ENCODE measurements at places on chromosomes 2 and 18.

- no peak for DNase-seq
Measured at GRCh38 chr2:128428415-128428814, 109.7 kb upstream of the HS6ST1 start.

DNA sequence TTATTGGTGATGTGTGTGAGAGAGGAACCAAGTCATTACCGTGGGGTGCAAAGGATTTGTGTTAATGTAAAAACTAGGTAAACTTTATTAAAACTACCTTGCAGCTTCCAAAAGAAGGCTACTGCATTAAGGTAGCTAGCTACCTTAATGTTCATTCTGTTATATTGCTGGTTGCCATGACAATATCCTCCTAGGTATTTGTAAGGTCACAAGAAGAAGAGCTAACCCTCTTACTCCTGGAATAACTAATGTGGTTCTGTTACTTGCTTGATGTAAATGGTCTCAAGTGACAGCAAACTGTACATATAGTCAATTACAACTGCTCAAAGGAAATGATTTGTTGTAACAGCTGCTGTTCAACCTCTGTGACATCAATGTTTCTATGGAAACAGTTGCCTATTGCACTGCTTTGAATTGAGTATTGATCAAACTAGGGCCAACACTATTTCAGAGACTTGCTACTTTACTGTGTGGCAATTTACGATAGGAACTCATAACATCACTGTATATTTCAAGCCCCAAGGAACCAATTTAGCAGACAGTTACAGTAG, 319.8 kb upstream of the HNRNPA3 start:
- no peak for DNase-seq

GRCh38 chr2:200658278-200658864, 72.6 kb downstream of the AOX1 start:
- DNase-seq = no peak

DNA sequence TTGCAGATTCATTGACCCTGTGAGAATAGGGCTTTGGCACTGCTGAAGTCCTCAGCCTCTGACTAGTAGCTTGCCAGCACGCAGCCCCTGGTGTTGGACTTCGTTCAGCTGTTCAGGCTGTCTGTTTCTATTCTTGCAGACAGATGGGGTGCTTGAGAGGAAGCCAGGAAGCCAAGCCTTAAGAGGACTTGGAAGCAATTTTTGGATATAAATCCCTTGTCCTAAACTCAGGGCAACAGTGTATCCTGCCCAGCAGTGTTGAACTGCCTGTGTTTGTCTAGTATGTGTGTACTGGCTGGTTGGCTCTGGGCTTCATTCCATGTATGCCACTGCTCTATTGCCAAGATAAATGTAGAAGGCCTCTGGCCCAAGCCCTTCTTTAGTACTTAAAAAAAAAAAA, 108.6 kb downstream of the COMMD1 start:
- no peak for DNase-seq

- no peak for DNase-seq
Measured at GRCh38 chr2:180000434-180000833, 6.7 kb downstream of the CWC22 start.

GRCh38 chr2:118973542-118973951, 31.6 kb downstream of the MARCO start:
- DNase-seq = no peak

DNA sequence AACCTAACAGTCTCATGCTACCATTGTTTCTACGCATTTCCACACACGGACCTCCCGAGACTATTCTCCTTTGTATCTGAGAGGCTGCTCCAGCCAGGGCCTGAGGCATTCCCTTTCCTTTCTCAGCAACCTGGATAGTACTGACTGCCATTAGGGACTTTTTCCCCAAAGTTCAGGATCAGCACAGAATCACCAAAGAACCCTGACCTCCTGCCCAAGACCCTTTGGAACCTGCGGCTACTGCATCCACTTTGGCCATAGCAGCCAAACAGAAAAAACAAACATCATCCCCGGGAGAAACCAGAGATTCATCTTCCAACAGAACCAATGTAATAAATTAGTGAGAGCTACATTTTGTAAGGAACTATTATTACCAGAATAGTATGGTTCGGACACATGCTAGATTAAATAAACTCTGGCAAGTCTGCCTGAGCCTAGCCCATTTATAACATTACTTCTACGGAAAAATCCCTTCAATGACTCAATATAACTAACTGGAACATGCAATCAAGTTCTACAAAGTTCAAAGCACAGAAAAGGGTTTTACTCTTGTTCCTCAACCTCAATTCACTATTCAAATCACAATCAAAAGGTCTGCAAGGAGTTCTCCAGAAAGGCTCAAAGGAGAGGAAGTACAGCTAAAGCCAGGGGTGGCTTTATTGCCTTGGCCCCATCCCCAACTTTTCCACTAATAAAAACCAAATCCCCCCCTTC, 51.8 kb downstream of the LPIN2 start:
- no peak for DNase-seq

DNA sequence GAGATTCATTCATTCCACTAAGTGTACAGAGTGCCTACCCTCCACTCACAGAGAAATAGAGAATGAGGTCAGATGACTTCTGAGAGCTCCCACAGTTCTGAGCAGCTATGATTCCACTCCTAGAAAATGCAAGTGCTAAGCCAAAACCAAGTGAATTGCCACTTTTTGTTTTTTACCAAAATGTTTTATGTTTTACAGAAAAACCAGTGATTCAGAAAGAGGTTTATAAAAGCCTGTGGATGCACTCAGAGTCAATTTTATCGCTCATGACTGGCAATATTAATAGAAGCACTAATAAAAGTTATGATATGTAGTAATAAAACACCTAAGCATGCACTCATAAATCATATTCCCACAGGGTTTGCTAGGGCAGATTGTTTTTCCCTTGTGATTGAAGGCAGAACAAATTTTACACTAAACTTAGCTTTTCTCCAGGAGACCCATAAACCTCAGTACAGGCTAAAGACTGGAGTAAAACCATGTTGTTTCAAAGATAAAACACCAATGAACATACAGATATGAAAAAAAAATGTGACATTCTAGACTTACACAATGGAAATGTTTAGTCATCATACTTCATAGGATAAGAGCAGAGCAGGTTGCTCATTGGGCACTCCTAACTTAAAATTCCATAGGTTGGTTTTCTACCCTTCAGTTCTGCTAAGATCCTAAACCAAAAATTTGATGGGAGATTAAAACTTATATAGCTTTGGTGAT, 67.5 kb downstream of the PDK1 start:
- DNase-seq = no peak

GRCh38 chr2:229779650-229780049, 65.3 kb upstream of the DNER start:
- DNase-seq = no peak

- DNase-seq = no peak
Measured at GRCh38 chr2:167451496-167452289, 563.4 kb downstream of the XIRP2 start.

DNA sequence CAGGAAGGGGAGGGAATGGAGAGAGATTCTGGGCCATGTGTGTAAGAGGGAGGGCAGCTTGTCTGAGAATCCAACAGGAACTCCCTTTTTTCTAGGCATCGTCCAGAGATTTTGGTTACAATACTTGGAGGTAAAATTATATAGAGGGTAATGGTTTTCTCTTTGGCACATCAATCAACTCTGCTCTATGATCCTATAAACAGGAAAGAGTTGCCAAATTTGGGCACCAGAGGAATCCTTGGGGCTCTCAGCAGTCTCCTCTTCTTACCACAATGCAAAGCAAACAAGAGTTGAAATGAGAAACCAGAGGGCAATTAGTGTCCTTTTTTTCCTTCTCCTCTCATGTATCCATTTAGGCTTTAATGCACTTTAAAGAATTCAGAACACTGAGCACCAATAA, 243.4 kb downstream of the SLC8A1 start:
- DNase-seq = no peak

GRCh38 chr2:128041561-128041960, 13.7 kb upstream of the SAP130 start:
- DNase-seq = no peak

DNA sequence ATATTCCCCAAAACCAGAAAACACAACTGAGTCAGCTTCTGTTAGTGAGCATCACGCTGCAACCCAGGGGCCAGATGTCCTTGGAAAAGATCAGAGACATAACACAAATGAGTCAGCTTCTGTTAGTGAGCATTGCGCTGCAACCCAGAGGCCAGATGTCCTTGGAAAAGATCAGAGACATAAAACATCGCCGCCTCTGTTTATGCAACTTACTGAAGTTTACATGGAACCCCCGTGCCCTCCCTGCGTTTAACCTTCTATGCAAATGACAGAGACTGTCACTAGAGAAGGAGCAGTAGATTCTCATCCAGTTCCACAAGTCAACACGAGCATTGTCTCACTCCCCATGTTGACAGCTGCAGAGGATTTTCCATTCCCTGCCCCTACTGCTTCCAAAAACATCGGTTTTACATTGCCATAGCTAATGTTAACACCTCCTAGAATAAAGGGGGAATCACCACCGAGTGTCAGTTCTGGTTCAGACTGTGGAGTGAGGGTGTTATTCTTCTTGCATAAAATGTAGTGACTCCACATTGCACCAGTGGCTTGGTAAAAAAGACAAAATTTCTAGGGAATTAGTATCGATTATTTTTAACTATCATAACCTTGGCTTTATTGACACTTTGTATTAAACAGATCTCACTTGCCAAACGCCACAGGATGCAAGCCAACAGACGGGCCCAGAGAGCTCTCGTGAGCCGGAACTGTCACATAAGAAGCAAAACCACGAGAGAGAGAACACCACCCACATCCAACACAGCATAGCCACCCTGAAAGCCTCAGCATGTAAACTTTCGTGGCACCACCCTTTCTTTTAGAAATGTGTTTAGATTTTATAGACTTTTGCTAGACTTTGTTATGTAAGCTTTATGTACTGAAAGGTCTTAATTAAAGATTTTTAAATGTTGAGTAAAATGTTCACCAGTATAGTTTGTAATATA, 87.7 kb downstream of the SH3YL1 start:
- peak; percentile 69 for DNase-seq

DNA sequence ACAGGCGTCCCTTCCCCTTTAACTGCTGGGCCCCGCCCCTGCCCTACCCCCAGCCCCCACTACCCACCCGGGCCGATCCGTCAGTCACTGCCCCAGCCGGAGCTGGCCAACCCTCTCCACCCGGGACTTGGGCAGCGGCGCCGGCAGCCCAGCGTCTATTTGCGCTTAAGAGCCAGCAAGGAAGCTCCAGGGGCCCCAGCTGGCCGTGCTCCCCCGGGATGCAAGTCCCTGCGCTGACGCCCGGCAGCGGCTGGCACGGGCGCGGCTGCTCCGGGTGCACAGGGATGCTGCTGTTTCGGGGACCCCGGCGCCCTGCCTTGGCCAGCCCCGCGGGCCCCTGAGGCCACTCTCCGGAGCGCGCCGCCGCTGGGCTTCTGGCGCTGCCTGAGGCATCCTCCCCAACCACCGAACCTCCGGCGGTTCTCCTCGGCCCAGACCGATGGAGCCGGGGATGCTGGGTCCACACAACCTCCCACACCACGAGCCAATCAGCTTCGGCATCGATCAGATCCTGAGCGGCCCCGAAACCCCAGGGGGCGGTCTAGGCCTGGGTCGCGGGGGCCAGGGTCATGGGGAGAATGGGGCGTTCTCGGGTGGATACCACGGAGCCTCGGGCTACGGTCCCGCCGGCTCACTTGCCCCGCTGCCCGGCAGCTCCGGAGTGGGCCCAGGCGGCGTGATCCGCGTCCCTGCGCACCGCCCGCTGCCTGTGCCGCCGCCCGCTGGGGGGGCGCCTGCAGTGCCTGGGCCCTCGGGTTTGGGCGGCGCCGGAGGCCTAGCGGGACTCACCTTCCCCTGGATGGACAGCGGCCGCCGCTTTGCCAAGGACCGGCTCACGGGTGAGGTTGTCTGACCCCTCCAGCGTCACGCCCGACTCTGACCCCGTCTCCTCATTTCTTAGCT, at the start of gene TLX2:
Gene TLX2, plus strand, starts transcription at position 83 of the 903 bp plus-strand sequence. Its CDS starts 357 bp downstream, at position 440.
- DNase-seq = no peak

GRCh38 chr2:37563375-37564015, 107.9 kb downstream of the CDC42EP3 start:
- no peak for DNase-seq

- DNase-seq = no peak
Measured at GRCh38 chr18:68391801-68392200, 323.1 kb downstream of the TMX3 start.

- DNase-seq = no peak
Measured at GRCh38 chr2:79861059-79861374, 348.2 kb downstream of the CTNNA2 start.

GRCh38 chr2:237726401-237726830, 72.2 kb upstream of the RBM44 start:
- DNase-seq = no peak

DNA sequence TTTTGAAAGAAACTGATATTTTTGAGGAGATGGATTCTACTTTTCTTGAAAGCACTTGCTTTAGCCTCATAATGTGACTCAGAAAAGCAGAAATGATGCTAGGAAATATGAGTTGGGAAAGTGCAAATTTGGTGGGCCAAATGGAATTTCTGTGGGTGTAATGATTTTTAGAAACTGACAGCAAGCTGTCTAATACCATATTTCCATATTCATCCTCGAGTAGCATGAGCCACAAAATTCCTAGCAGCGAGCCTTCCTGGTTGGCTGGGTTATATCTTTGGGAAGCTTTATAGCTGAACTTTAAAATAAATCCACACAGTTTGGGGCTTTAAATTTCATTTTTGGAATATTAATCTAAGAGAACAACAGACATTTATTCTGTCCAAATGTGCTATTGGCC, 190.0 kb downstream of the DSC3 start:
- no peak for DNase-seq

GRCh38 chr18:77071061-77071460, 61.5 kb downstream of the MBP start:
- no peak for DNase-seq

DNA sequence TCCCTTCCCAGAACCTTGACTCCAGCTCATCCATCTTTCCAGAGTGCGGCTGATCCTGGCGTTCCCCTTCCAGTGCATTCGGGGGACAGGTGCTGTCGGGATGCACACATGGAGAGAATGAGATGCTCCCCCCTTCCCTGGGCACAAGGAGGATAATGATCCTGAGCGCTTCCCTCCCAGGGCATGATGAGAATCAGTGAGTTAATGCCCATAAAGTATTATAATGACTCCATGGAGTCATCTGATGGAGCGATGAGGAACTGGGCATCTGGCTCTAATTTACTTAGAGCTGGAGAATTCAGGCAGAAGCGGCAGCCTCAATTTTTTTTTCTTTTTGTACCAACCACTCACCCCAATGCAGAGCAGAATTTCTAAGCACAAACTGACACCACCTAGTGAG, 79.6 kb upstream of the SKOR2 start:
- no peak for DNase-seq

- DNase-seq = no peak
Measured at GRCh38 chr2:173692068-173692467, 273.1 kb downstream of the SP3 start.

GRCh38 chr2:234703258-234703657, 206.4 kb upstream of the ARL4C start:
- no peak for DNase-seq

DNA sequence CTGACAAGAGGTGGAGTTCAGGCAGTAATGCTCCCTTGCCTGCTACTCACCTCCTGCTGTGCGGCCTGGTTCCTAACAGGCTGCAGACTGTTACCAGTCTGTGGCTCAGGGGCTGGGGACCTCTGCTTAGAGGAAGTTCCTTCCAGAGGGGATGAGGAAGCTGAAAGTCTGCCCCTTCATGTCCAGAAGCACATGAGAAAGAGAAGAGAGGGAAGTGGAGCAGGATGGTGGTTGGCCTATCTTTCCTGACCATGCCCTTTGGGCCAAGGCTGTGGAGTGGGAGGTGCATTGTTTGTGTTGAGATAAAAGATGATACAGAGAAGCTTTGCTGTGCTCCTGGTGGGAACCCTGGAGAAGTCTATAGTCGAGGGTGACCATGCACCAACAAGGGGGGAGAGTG, 112.5 kb downstream of the LPIN1 start:
- peak; percentile 47 for DNase-seq

GRCh38 chr2:49002750-49003149, 151.6 kb downstream of the FSHR start:
- DNase-seq = no peak
